SW480 (cell line): ENCODE measurements at places on chromosomes 11 and 22.

DNA sequence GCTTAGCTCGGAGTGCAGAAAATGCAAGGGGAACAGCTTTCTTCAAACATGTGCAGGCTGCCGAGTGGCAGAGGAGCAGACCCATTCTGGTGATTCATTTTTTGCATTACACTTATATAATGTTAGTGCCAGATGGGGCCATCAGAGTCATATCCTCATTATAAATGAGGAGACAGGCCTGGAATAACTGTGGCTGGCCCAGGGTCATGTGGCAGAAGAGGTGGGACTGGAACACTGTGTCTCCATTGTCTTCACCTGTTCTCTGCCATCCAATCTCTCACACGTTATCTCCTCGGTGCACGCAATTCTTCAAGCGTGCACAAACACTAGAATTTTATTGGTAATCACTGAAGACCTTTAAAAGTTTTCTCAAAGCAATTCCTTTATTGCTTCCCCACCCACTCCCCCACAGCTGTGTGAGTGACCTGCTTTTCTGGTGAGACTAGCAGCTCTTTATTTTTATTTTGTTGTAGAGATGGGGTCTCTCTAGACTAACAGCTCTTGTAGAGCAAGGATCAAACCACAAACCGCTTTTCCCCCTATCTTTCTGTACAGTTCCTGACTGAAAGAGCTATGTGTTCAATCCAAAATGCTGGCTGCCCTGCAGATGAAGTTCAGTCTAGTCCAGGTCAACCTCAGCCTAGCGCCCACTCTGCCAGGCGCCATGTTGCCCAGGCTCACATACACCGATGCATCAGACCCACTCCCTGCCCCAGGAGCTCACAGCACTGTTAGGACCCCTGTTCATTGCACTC lies 75.3 kb downstream of the ST3GAL4 start:
- peak; percentile 60 for DNase-seq

DNA sequence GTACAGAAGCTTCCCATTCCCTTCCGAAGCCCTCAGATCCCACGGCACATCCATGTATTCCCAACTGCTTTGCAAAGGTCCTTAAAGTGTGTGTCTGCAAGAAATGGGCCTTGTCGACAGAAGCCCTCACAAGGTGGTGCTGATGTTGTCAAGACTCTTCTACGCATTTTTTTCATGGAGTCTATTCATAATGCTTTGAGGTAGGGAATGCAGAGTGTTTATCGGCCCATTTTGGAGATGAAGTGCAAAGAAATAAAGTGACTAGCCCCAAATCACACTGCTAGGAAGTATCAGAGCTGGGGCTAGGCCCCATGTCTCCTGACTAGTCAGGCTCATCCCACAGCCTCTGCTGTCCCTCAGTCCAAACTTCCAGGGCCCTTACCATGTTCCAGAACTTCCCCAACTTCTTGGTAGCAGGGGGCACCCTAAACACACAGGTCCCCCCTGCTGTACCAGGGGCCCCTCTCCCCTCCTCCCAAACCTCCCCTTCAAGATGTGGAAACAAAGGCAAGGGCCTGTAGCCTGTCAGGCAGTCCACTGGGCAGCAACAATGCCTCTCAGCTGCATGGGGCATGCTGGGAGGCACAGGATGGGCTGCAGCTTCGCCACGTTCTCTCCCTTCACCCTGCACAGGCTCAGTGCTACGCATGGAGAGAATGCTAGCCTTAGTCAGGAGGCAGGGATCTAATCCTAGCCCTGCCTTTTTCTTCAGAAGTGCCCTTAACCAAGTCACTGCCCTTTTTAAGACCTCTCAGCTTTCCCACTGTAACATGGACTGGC lies 7.8 kb downstream of the IL18BP start:
- no peak for DNase-seq

DNA sequence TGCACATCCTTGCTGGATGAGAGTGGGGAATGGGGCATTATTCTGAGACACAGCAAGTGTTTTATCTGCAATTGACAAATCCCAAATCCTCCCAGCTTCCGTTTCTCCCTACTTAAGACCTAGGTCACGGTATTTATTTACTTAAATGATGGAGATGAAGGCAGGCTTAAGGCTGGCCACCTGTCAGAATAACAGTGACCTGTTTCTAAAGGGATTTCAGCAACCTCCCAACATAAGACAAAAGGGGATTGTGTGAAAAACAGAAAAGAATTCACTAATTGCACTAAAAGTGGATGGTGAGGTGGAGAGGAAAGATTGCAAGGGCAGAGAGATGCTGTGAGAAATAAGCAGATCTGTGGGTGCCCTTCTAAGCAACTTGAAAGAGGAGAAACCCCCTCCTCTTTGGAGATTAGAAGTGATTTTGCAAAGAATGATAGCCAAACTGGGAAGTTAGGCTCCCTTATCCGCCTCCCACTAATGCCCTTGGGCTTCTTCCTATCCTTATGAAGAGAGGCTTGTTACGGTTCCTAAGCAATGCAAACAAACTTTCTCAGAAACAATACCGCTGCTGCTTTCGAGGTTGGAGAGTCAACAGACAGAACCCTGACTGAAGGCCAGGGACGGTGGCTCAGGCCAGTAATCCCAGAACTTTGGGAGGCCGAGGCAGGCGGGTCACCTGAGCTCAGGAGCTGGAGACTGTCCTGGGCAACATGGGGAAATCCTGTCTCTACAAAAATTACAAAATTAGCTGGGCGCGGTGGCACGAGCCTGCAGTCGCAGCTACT lies 84.3 kb downstream of the ARL14EP start:
- DNase-seq, result no peak

- no peak for DNase-seq
These were observed 187.0 kb downstream of the ST3GAL4 start for GRCh38 chr11:126542334-126543015.

- no peak for DNase-seq
These were observed 132.1 kb downstream of the DSCAML1 start for GRCh38 chr11:117664897-117665296.

DNA sequence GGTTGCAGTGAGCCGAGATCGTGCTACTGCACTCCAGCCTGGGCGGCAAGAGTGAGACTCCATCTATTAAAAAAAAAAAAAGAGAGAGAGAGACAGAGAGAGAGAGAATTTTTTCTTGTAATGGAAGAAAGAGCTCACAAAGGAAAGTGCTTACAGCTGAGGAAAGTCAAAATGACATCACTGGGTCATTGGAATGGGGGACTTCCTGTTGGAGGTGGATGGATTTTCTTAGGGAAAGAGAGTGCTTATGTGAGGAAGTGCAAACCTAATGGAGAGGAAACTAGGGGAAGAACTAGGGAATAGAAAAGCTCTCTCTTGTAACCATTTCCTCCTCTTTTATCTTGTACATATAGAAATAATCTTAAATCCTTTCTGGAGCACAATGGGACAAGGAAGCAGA lies 6.3 kb upstream of the PIWIL4 start:
- no peak for DNase-seq

- no peak for DNase-seq
These were observed at the start of gene GRAMD1B for GRCh38 chr11:123429913-123430720. TSS of gene GRAMD1B (plus strand) at chr11:123430269. CDS start at chr11:123430793, 524 bp downstream.

- DNase-seq, result no peak
These were observed 151.7 kb downstream of the ATXN10 start for GRCh38 chr22:45823336-45823735.

DNA sequence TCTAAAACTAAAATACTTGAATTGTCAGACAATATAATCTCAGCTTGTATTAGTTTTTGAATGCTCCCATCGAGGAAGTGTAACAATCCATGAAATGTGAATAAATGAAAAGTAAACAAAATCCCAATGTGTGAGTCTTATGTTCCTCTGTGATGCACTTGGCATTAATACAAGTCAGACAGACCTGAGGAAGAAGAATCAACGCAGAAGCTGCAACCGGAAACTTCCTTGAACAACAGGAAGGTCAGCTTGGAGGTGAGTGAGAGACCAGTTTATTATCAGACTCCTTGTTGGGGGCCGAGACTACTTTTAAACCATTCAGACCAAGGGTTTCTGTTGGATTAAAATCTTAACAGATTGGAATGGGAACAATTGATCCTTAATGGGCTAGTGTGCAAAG lies 24.2 kb downstream of the NUP50 start:
- no peak for DNase-seq

DNA sequence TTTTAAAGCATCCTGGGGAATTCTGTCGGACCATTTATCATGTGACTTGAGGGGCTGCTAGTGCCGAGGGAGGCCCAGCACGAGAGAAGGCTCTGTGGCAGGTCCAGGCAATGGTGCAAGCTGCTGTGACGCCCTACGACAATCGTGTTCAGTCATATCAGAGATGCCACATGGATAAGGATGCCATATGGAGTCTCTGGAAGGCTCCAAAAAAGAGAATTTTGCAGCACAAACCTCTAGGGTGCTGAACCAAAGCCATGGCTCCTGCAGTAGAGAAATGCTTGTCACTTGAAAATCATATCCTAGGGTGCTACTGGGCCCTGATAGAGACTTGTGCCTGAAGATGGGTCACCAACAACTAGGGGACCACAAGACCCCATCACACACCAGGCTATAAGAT lies 6.7 kb upstream of the CD6 start:
- no peak for DNase-seq

DNA sequence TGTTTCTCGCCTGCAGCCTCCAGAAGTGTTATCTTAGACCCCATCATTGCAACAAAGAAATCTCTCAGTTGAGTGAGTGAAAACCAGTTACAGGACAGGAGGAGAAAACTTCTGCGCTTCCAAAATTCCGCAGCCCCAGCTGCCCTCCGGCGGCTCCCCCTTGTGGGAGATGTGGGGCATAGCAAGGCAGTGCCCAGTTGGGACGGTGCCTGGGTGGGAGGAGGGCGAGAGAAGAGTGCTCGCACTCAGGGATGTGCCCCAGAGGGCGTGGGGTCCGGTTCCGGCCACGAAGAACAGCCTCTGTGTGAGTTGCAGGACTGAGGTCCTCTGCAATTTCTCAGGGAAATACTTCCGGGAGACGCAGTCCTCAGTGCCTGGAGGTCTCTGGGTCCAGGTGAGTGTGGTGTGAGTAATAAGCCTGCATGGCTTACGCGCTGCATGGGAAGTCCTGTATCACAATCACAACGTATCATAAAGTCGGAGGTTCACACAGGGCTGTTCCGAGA lies 87.0 kb upstream of the BLID start:
- DNase-seq, result peak; percentile 66

DNA sequence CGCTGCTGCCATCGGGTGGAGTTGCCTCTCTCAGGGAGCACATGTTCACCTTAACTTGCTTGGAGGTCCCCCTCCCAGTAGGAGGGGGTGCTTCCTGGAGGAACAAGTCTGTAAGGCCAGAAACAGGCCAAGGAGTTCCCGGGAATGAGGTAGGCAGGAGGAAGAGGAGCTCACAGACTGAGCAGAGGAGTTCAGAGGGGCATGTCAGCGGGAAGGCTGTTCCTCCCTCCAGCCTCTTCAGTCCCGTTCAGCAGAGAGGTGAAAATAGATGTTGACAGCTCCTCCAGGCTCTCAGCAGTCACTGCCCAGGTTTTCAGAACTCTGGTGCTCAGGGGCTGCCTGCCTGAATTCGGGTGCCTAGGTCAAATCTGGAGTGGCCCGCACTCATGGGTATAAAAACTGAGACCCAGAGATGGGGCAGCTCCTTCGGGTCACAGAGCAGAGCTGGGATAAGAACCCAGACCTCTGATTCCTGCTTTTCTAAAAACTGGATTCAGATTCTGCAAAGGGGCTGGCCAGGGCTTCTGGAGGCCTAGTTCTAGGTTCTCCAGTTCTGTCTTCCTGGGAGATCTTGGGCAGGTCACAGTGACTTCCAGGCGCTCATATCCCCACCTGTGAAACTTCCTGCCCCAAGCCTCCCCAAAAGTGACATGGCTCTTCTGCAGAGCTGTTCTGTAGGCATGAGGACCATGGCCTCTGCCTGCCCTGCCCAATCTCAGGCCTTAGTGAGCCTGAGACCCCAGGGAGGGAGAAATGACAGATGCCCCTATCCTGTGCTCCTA lies 18.3 kb downstream of the ATG16L2 start:
- DNase-seq, result no peak

GRCh38 chr22:46303347-46303965 lies 6.8 kb downstream of the GTSE1 start:
- no peak for DNase-seq

- no peak for DNase-seq
These were observed 326.5 kb upstream of the B3GAT1 start for GRCh38 chr11:134738581-134738980.

- no peak for DNase-seq
These were observed 7.7 kb upstream of the RTN4R start for GRCh38 chr22:20275836-20276235.

DNA sequence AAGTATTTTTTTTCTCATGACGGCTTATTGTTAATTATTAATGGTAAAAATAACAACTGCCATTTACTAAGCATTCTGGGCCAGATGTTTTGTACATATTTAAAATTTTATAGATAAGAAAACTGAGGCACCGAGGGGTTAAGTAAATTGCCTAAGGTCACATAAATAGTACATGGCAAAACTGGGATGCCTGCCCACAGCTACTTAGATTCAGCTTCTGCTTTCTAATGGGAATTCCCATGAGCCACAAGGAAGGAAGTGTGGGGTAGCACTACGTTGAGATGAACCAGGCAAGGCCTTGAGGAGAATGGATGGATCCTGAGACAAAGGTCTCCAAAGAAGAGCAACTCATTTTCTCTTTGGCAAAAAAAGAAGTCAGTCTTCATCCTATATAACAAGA lies 11.9 kb upstream of the PHF21A start:
- DNase-seq, result no peak

- no peak for DNase-seq
These were observed 960 bp downstream of the TSSC4 start for GRCh38 chr11:2401436-2401984.

DNA sequence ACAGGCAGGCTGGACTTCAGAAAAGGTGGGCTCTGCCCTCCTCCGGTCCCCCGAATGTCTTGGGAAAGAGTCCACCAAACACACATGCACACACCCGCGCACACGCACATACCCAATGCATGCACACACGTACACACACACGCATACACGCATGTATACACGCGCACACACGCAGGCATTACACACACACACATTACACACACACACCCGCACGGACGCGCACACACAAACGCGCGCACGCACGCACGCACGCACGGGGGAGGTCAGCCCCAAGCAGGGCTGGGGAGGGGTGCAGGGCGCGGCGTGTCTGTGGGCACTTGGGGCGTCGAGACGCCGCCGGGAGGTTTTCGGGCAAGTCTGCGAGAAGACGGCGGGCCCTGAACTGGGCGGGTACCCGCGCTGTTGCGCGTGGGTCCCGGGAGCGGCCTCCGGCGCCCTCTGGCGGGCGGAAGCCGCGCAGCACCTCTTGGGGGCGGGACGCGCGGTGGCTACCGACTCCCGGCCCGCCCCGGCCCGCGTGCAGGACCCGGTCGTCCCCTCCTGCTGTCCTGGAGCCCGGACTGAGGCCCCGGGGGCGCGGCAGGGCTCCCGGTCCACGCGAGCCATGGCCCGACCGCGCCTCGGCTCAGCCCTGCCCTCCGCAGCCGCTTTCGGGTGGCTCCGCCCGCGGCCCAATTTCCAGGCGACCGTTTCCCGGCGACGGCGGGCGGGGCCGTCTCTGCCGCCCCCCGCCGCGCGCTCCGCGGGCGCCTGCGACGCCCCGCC lies 3.6 kb downstream of the SEPTIN5 start:
- DNase-seq, result peak; percentile 42

GRCh38 chr11:90555477-90555876 lies 332.6 kb upstream of the CHORDC1 start:
- DNase-seq, result no peak
